ENCODE measurements at places on chromosomes 6 and 20. TPM values are rescaled to one million over a fixed set of nuclear protein-coding genes. Genes with fewer than 3 reads are reported as not detected.

GRCh38 chr20:13221673-13222318 is 722 bp downstream of the ISM1 start:
- no peak overlapping the region for H3K4me3 ChIP-seq
- H3K4me1 ChIP-seq: peaks cover 29% of the 10 kb centered on the region
- no peak overlapping the region for H3K27ac ChIP-seq
- no peak for DNase-seq
- peaks cover 51% of the 10 kb centered on the region for H3K27me3 ChIP-seq

The TMEM244 gene
- not detected for total RNA-seq

DNA sequence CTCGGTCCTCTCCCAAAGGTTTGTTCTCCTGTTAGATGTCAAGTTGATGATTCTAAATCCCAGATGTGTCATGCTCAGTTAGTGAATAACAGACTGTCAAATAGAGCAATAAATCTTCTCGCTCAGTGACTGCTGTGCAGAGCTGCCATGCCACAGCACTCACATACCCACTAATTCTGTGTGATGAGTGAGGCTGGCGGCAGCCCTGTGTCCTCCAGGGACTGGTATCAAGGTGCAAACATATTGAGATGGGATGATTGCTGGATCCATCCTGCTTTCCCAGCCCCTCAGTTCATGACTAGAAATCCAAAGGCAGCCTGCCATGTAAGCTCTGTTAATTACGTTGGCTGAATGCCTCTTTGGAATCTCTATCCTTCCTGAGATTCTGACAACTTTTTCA is 103.9 kb downstream of the OLIG3 start:
- no peak for DNase-seq
- no peaks in the 10 kb centered on the region for H3K4me1 ChIP-seq
- no peaks in the 10 kb centered on the region for H3K36me3 ChIP-seq
- H3K27ac ChIP-seq: no peak overlapping the region

GRCh38 chr6:166987930-166988329 is 11.3 kb upstream of the CEP43 start:
- no peak overlapping the region for H3K27ac ChIP-seq
- no peak overlapping the region for H3K4me3 ChIP-seq
- H3K27me3 ChIP-seq: no peaks in the 10 kb centered on the region
- H3K4me1 ChIP-seq: no peaks in the 10 kb centered on the region
- H3K36me3 ChIP-seq: no peaks in the 10 kb centered on the region

GRCh38 chr20:40749985-40750506 is 61.0 kb upstream of the MAFB start:
- DNase-seq: no peak
- no peaks in the 10 kb centered on the region for H3K4me1 ChIP-seq
- no peaks in the 10 kb centered on the region for H3K36me3 ChIP-seq

DNA sequence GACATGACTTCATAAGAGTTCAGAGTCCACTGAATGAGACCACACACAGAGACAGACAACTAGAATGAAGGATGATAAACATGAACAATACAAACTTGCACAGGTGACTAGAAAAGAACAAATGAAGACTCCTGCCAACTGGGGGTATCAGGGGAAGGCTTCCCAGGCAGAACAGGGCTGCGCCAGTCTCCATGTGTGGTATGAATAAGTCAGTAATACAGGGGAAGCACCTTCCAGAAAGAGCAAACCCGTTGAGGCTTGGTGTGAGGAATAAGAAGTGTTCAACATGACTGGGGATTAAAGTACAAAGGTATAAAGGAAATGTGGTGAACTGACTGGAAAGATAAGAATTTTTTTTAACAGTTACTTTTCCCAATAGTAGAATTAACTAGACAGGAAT is 3.7 kb upstream of the SLC17A2 start:
- no peak overlapping the region for H3K27ac ChIP-seq
- H3K27me3 ChIP-seq: no peaks in the 10 kb centered on the region
- DNase-seq: no peak
- H3K36me3 ChIP-seq: no peaks in the 10 kb centered on the region

- H3K36me3 ChIP-seq: no peaks in the 10 kb centered on the region
- no peak overlapping the region for H3K27ac ChIP-seq
- H3K4me3 ChIP-seq: no peak overlapping the region
- H3K4me1 ChIP-seq: peaks cover 11% of the 10 kb centered on the region
Observed at GRCh38 chr6:149844480-149844879, 19.7 kb downstream of the LRP11 start.

DNA sequence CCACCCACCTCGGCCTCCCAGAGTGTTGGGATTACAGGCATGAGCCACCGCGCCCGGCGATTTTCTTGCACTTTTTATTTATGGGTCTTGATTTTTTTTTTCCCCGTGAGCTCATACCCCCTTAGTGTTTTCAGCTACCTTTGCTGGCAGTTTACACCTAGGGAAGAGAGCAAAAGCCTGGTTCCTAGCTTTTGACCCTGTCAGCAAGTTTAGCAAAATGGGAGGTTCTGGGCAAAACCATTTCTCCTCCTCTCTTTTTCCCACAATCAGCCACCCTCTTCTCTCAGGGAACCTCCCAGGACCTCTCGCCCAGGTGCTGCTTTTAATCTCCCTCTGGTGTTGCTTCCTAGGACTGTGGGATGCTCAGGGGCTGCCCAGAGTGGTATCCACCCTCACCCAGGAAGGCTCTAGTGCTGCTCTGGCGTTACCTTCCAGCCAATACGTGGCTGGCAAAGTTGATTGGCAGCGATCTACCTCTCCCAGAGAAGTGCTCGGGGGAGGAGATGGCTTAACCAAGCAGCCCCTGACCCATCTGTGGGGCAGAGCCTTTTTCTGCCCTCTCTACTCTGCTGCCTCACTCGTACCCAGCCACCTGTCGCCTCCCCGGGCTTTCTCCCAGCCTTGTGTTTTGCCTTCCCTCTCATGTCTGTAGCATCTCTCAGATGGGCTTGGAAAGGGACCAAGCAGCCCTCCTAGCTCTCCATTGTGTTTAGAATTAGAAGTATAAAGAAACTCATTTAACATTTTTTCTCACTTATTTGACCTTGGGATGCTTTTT is 37.4 kb downstream of the KAT14 start:
- no peaks in the 10 kb centered on the region for H3K36me3 ChIP-seq
- H3K4me3 ChIP-seq: no peak overlapping the region
- no peak overlapping the region for H3K27ac ChIP-seq
- no peaks in the 10 kb centered on the region for H3K27me3 ChIP-seq
- no peaks in the 10 kb centered on the region for H3K4me1 ChIP-seq
- no peak for DNase-seq

- H3K27ac ChIP-seq: no peak overlapping the region
- H3K4me1 ChIP-seq: peaks cover 8% of the 10 kb centered on the region
- H3K27me3 ChIP-seq: no peaks in the 10 kb centered on the region
- H3K36me3 ChIP-seq: no peaks in the 10 kb centered on the region
- H3K4me3 ChIP-seq: no peak overlapping the region
Observed at GRCh38 chr20:32031007-32031958, 20.8 kb upstream of the HCK start.

DNA sequence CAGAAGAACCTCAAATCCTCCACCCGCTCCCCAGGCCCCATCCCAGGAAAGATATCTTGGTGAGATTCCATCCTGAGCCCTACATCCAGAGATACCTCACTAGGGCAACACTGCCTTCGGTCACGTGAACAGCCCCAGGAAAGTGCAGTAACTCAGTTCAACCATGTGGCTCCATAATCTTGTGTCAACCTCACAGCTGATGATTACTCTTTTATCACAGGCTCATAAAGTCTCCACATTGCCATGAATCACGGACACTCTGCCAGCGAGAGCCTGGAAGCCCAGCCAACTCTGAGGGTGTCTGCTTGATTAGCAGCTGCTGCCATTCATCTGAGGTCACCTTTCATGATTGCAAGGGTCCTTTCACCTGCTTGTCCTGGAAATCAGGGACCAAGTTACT is 175.8 kb upstream of the LRFN2 start:
- peaks cover 7% of the 10 kb centered on the region for H3K27me3 ChIP-seq
- no peak for DNase-seq
- H3K4me3 ChIP-seq: no peak overlapping the region
- H3K4me1 ChIP-seq: no peaks in the 10 kb centered on the region

The LGSN gene
- total RNA-seq: not detected

DNA sequence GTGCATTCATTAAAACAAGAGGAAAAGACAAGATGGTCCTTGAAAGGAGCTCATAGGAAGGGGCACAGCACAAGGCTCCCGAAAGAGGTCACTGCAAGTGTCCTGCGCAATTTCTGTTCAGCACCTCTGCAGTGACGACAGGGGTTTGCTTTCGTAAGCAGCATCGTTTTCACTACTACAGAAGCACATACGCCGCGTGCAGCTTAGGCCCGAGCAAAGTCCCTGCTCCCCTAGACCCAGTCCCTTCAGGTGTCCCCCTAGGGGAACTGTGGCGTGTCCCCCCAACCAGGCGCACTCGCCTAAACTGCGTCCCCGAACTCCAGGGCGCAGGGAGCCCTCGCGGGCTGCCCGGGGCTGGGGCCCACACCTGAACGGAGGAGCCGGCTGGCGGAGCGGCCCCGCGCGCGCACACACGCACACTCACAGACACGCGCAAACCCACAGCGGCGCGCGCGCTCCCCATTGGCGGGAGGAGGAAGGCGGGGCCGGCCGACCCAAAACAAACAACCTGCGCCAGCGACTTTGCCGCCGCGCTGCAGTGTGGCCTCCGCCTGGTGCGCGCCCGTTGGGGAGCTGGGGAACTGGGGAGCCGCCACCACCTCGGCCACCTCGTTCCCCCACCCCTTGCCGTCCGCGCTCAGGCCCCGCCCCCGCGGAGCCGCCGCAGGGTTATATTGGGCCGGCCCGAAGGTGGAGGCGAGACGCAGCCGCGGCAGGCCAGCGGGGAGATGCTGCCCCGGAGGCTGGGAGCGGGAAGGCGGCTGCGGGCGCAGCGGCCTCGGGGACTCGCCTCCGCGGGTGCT is at the start of gene FOXQ1:
TSS of gene FOXQ1 (plus strand) at position 699 of the 803 bp plus-strand sequence. CDS start 607 bp downstream, outside the sequence.
- H3K27ac ChIP-seq: no peak within 1 kb of the TSS
- H3K27me3 ChIP-seq: peaks cover 82% of the 10 kb centered on the region
- H3K4me3 ChIP-seq: peak within 1 kb of the TSS; percentile 0
- DNase-seq: no peak

DNA sequence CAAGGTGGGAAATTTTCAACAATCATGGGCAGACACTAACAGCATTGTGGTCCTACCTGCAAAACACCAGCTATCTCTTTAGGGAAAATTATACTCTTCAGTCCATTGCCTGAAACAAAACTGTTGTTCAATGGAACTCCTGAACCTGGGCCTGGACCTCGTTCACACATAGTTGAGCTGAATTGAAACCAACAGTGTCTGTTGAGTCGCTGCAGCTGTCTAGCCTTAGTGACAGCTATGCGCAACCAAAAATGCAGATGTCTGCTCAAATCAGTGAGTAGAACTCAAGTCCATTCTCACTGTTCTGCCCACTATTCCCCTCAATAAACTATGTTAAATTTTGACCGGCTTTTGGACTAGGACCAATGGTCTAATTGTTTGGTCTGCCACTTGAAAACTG is 286.2 kb downstream of the TFAP2A start:
- H3K36me3 ChIP-seq: no peaks in the 10 kb centered on the region
- H3K4me3 ChIP-seq: no peak overlapping the region
- no peak for DNase-seq

GRCh38 chr6:170200458-170200891 is 90.4 kb downstream of the DLL1 start:
- no peaks in the 10 kb centered on the region for H3K27me3 ChIP-seq
- peak; percentile 4 for DNase-seq
- H3K27ac ChIP-seq: no peak overlapping the region
- no peaks in the 10 kb centered on the region for H3K4me1 ChIP-seq
- no peaks in the 10 kb centered on the region for H3K36me3 ChIP-seq
- no peak overlapping the region for H3K4me3 ChIP-seq

DNA sequence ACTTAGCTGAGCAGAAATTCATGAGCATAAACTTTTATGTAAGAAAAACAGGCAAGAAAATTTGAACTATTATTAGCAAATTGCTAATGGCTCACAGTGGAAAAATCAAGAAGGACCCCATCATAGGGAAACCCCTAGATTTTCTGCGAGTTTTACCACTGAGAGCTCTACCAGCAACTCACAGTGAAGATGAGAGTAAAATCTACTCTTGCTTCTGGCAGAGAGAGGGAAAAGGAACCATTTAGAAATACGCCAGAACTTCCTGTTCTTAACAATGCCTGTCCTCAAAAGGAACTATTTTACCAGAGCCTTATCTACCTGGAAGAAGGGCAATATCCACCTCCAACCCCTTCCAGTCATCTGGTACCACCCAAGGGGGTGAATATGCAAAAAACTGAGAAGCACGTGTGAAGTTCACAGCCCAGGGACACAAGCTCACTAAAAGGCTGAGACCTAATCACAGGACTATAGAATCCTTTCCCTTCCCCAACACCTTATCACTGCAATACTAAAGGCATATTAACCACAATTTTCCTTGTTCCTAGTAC is 34.4 kb upstream of the ASF1A start:
- no peaks in the 10 kb centered on the region for H3K27me3 ChIP-seq
- H3K4me1 ChIP-seq: no peaks in the 10 kb centered on the region

DNA sequence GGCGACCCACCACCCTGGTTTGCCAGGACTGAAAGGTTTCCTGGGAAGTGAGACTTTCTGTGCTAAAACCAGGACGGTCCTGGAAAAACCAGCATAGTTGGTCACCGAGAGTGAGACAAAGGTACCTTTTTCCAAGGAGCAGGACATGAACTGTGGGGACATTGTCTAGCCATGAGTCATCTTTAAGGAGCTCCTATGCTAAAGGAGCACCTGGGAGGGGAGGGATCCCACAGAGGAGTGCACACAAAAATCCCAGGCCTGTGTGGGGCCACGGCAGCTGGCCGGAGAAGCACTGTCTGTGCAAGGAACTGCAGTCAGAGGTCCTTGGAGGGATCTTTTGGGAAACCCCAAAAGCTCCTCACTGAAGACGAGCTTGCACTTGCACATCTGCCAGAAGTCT is 109.1 kb upstream of the PLEKHG1 start:
- no peak overlapping the region for H3K4me3 ChIP-seq
- no peaks in the 10 kb centered on the region for H3K4me1 ChIP-seq
- H3K27me3 ChIP-seq: no peaks in the 10 kb centered on the region
- no peak overlapping the region for H3K27ac ChIP-seq
- no peak for DNase-seq

- no peak for DNase-seq
- no peak overlapping the region for H3K4me3 ChIP-seq
- H3K4me1 ChIP-seq: no peaks in the 10 kb centered on the region
- no peak overlapping the region for H3K27ac ChIP-seq
- no peaks in the 10 kb centered on the region for H3K27me3 ChIP-seq
Observed at GRCh38 chr6:167648501-167649278, 178.0 kb upstream of the AFDN start.

The CEP85L gene
- 45.5 TPM for total RNA-seq

The COL10A1 gene
- total RNA-seq: not detected

GRCh38 chr6:29734046-29735018 is 11.1 kb downstream of the HLA-F start:
- no peak overlapping the region for H3K4me3 ChIP-seq
- no peak overlapping the region for H3K27ac ChIP-seq
- no peaks in the 10 kb centered on the region for H3K27me3 ChIP-seq
- DNase-seq: no peak

DNA sequence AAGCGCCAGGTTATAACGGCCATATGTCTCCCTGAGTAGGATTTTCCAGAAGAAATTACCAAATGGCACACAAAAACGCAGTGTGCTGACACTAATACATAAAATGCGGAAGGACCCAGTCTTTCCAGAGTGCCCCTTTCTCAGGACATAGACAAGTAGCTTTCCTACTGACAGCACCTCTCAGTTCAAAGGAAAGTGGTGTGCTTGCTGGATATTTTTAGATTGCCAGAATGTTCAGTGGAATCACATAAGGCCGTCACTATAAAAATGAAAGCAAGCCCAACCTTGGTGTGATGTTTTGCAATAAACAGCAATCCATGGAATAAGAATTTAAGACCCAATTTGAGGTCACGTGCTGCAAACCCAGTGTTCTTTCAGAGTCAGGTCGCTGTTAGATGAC is 135.5 kb upstream of the AGPAT4 start:
- no peaks in the 10 kb centered on the region for H3K36me3 ChIP-seq
- no peak overlapping the region for H3K27ac ChIP-seq
- peaks cover 6% of the 10 kb centered on the region for H3K4me1 ChIP-seq
- no peak for DNase-seq

All from tibial nerve (tissue), 4 donors.